ENCODE measurements at places on chromosomes 7 and 10.

DNA sequence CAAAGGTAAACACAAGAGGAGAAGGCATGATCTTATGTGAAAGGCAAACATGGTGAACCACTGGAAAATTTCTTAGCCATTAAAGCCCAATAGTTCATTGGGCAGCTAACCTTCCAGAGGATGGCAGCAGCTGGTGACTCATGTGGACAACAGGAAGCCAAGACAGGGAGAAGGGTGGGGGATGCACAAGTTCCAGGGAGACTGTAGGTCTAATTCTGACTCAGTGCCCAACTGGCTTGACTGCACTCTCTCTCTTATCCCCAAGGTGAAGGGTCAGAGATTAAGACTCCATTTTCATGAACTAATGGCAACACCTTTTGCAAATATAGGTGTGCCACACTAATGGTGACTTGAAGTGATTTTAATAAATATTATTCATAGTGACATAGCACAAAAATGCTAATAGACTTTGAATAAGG lies 47.9 kb upstream of the SLC35B4 start:
- DNase-seq = peak; percentile 100

GRCh38 chr10:94677691-94678090 lies 5.8 kb upstream of the CYP2C18 start:
- DNase-seq = no peak

GRCh38 chr10:21326594-21327288 lies 198.7 kb downstream of the SKIDA1 start:
- no peak for DNase-seq

GRCh38 chr10:11713186-11713743 lies 28.9 kb upstream of the ECHDC3 start:
- no peak for DNase-seq

DNA sequence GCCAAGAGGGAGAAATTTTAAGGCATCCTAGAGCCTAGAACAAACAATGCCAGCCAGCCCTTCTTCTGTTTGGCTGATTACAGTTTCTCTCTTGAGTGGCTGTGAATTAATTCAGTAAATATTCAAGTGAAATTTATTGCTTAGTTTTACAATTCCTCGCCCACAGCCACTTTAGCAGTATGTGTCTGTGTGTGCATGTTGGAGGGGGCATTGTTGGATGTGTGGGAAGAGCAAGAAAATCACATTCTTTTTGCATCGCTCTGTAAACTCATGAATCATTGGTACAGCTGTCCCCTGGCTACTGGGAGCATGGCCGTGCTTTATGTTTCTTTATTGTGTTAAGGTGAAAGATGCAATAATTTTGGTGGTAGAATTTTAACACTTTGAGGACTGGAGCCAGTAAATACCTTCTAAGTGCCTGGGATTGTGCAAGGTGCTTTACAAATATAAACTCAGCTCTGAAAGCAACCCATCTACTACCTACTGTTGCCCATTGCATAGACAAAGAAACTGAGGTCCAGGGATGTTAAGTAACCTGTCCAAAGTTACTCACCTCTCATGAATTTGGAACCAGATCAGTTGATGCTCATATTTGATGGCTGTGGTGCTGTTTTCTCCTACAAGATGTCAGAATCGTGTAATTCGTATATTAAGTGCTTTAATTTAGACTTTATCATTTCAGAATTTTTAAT lies 89.9 kb upstream of the BTBD16 start:
- DNase-seq = peak; percentile 39

DNA sequence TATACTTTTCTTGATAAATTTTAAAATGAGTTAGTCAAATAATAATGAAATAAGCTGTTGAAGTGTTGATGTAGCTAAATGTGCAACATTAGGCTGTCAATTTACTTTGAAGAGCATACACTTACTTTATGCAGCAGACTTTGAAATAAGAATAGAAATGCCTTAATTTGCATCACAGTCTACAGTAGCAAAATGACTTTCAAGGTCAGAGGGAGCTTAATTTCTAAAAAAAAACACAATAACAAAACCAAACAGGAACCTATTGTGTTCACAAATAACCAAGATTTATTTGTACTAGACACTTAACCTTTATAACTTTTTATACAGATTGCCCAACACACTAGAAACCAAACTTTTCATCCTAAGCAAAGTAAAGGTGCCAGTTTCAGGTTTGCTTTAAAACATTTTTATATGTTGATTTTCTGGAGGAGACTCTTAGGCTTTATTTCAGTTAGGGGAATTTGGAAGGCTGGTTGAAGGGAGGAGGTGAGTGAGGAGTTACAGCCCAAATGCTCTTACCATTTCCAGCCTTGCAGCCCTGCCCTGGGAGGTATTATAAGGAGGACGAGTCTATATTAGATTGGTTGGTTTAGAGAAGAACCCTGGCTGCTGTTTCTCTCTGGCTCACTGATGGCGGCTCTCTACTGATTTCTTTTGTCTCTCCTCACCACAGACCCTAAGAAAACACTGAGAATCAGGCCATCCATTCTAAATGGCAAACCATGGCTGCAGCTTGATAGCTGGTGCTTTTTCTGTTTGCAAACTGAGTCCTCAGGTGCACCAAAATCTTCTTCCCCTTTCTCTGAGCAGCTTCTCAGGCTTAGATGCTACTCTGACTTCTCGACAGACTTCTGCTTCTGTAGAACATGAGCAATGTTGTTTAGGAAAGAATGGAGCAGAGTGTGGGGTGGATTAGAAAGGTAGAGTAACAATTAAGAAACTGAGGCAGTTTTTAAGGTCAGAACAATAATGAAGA lies 55.2 kb upstream of the RPA3 start:
- DNase-seq = no peak

DNA sequence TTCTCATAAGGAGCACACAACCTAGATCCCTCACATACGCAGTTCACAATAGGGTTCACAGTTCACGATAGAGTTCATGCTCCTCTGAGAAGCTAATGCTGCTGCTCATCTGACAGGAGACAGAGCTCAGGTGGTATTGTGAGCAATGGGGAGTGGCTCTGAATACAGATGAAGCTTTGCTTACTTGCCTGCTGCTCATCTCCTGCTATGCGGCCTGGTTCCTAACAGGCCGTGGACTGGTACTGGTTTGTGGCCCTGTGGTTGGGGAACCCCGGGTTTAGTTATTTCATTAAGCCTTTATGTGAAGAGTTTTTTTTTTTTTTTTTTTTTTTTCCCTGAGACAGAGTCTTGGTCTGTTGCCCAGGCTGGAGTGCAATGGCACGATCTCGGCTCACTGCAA lies 19.4 kb downstream of the SLK start:
- no peak for DNase-seq

- no peak for DNase-seq
These were observed 171.7 kb downstream of the LSM5 start for GRCh38 chr7:32318300-32319011.

DNA sequence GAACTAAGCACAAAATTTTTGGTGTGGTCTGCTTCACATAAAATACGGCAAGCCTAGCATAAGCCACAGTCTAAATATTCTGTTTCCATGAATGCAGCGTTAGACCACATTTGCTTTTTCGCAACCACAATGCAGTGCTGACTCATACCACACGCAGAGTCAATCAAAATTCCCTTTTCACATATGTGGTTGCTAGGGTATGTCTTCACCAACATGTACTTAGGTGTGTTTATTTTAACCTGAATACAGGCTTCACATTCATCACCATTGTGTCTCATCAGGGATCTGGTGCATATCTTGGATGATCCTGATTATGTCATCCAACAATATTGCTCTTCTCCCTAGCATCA lies 90.8 kb downstream of the CHN2 start:
- no peak for DNase-seq

DNA sequence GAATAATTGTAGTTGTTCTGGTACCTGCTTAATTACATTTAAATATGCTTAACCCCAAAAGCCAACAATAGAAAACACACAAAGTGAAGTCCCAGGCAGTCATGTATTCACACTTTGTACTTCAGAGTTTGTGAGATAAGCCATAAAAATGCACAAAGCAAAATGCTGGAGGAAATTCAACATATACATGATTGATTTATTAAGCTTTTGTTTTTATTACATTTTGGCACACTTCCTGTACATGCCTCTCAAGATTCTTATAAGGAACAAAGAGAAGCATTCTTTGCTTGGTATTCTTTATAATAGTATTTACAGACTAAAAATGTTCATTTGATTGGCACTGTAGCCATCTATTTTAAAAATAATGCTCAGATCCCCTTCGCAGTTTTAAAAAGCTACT lies 107.7 kb upstream of the ANK3 start:
- DNase-seq = peak; percentile 28

GRCh38 chr7:129773328-129773731 lies 161.8 kb downstream of the NRF1 start:
- DNase-seq = no peak

Measured in PC-9 (cell line).